Activated naive CD4-positive, alpha-beta T cell treated with anti-CD3 and anti-CD28 coated beads, Interleukin-2, amount 50 U/mL, for 72 hours (primary cell): ENCODE measurements at places on chromosomes 7 and 10. TPM values are rescaled to one million over a fixed set of nuclear protein-coding genes. Genes with fewer than 3 reads are reported as not detected.

Gene NPC1L1
- 0.14 TPM for total RNA-seq

Gene AFAP1L2
- total RNA-seq, result 0.98 TPM

Gene HTR5A
- total RNA-seq, result not detected

Gene C10orf105
- total RNA-seq, result 0.68 TPM

Gene FOXI2
- total RNA-seq, result not detected

Gene AOC1
- total RNA-seq, result not detected

Gene COL17A1
- not detected for total RNA-seq
